Left ventricle myocardium superior (tissue), 1 donor: ENCODE measurements at places on chromosomes 6 and 20. TPM values are rescaled to one million over a fixed set of nuclear protein-coding genes. Genes with fewer than 3 reads are reported as not detected.

DNA sequence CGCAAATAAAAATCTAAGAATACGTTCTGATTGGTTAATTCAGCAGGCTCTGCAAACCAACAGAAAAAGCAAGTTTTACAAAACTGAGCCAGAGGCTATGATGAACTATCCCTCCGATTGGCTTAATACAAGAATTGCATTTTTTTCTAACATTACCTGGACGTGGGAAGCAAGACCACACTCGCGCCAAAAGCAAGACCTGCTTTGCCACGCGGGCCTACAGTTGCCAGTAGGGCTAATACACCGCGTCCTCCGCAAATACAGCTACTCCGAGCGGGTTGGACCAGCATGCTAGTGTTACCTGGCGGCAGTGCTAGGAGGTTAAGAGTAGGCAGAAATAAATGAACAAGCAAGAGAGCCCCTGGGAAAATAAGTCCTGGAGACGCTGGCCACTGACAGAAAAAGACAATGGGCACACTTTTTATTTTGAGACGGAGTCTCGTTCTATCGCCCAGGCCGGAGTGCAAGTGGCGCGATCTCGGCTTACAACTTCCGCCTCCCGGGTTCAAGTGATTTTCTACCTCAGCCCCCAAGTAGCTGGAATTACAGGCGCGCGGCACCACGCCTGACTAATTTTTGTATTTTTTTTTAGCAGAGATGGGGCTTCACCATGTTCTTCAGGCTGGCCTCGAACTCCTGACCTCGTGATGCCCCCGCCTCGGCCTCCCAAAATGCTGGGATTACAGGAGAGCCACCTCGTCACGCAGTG is 131.9 kb upstream of the BTN3A2 start:
- DNase-seq, result no peak

DNA sequence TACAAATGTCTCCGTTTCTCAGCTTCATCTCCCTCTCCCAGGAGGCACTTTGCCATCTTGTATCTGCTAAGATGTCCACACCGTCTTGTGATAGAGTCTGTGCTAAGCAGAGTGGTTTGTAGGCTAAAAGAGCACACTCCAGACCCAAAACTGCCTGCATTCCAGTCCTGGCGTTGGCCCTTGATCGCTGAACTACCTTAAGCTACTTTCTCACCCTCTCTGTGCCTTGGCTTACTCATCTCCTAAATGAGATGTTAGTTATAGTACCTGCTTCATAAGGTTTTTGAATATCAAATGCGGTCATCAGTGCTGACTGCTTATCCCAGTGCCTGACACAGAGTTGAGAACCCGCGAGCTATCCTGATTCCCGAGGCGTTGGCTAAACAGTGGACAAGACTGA is 14.0 kb downstream of the CASS4 start:
- DNase-seq, result no peak

B3GAT2 gene
- 0.07 TPM for total RNA-seq

SUMO4 gene
- 0.32 TPM for total RNA-seq

REM1 gene
- 2.0 TPM for total RNA-seq

SMPD2 gene
- total RNA-seq, result 5.7 TPM

SPTLC3 gene
- total RNA-seq, result 5.4 TPM

MICAL1 gene
- 7.5 TPM for total RNA-seq
